Effector CD4-positive, alpha-beta T cell (primary cell): ENCODE measurements at places on chromosomes 12 and 14.

DNA sequence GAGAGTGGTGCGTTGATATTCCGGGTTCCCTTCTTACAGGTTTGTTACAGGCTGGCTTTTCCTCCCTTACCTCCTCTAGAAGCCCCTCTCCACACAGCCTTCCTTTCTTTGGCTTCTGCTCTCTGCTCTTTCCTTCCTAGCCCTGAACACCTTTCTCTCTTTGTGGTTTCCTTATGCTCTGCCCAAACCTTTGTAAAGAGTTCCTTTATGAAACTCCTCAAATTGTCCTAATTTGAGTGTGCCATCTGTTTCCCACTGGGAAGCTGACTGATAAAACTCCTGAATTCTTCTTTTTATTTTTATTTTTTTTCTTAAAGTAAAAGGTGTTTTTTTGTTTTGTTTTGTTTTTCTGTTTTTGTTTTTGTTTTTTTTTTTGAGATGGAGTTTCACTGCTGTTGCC lies 60.1 kb upstream of the OTX2 start:
- no peak for DNase-seq

DNA sequence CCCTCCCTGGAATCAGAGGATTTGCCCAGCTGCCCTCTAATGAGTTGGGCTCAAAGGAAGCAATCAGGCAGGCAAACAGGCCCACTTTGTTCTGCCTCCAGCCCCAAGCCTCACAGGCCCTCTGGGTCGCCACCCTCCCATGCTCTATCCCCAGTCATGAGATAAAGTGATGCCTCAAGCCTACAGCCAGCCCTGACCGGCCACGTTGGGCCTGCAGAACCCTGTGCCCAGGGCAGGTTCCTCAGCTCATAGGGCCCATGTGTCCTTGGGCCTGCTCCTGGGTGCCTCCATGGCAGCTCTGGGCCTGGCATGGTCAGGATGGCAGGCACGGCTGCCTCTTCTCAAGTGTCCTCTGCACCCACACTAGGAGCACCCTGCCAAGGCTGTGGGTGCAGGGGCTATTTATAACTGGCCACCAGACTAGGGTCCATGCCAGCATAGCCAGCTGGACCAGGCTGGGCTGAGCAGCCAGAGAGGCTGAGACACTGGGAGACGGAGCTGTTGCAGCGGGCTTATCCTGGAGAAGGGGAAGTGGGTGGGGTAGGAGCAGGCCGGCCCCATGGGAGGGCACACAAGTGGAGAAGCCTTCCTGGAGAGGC lies 20.2 kb downstream of the HDAC7 start:
- no peak for DNase-seq

- peak; percentile 46 for DNase-seq
Observed at GRCh38 chr12:52007158-52007921, 594 bp downstream of the TAMALIN start.

- no peak for DNase-seq
Observed at GRCh38 chr12:131871677-131872076, 22.7 kb upstream of the ULK1 start.

DNA sequence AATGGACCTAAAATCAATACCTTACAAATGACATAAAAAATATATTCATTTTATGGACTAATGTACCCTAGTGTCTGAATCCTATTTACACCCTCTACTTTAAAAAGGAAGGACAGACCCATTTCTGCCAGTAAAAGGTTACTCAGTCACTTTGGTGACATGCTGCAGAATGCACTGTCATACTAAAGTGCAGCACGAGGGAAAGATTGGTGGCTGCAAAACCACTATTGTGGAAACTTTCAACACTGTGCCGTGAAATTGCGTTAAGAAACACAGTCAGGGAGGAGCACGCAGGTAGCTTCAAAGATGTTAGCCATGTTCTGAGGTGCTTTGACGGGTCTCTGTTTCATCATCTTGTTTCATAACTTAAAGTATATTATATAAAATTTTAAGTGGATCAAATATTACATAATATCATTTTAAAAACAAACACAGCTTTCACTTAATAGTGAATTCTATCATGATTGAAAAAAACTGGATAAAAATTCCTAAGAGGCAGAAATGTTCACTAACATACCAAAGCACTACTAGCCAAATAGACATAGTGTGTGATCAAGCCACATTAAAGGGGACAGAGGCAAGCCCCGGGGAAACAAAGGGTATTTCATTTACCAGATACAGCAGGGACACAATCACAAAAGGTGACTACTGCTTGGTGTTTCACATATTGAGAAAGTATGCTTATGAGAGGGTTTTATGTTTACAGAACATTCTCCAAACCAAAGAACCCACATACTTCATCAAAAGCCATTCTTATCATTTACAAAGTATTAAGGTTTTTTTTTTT lies 330.8 kb upstream of the SOX5 start:
- DNase-seq, result no peak

DNA sequence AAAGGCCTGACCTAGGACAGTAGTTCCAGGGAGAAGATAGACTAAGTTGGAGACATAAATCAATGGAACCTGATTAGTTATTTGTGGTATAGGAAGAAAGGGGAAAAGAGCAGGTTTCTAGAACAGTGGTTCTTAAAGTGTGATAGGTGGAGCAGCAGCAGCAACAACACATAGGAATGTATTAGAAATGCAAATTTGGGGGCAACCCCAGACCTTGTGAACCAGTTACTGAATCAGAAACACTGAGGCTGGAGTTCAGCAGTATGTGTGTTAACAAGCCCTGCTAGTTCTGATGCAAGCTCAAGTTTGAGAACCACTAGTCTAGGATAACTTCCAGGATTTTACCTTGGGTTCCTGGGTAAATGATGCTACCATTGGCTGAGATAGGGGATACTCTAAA lies 308.7 kb downstream of the EMP1 start:
- DNase-seq, result no peak

GRCh38 chr12:29245246-29245645 lies 96.2 kb downstream of the FAR2 start:
- DNase-seq, result no peak

DNA sequence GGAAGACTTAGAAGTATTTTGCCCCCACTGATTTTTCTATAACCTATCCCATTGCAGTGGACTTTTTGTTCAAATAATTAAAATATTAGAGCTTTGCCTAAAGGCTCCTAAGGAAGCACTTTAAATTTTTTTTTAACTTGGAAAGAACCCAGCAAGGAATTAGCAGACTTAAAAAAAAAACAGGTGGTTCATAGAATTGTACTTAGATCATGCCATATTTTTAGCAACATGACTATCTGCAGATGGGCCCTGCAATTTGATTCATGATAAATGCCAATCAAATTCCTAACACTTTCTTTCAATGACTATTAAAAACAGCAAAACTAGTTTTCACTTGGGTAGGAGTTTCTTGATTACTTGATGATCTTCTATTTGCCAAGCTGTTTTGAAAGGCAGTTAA lies 11.5 kb downstream of the ADAMTS20 start:
- DNase-seq, result no peak

DNA sequence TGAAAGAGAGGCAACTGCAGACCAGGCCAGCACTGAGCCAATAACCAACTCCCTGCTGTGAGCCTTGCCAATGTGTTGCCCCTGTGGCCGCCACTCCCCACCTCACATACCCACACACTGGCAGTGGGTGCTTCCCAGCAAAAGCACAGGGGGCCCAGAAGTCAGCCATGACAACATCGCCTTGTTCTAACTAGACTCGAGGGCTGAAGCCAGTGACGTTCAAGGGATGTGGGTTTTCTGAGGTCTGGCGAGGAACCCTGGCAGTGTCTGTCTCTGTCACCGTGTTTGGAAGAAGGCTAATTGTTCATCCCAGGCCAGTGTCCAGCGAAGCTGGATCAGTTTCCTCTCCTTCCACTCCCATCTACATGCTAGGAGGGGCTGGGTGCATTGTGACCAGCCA lies 311.8 kb upstream of the AMIGO2 start:
- peak; percentile 57 for DNase-seq

- DNase-seq, result no peak
Observed at GRCh38 chr14:30373053-30373452, 185.9 kb upstream of the G2E3 start.

DNA sequence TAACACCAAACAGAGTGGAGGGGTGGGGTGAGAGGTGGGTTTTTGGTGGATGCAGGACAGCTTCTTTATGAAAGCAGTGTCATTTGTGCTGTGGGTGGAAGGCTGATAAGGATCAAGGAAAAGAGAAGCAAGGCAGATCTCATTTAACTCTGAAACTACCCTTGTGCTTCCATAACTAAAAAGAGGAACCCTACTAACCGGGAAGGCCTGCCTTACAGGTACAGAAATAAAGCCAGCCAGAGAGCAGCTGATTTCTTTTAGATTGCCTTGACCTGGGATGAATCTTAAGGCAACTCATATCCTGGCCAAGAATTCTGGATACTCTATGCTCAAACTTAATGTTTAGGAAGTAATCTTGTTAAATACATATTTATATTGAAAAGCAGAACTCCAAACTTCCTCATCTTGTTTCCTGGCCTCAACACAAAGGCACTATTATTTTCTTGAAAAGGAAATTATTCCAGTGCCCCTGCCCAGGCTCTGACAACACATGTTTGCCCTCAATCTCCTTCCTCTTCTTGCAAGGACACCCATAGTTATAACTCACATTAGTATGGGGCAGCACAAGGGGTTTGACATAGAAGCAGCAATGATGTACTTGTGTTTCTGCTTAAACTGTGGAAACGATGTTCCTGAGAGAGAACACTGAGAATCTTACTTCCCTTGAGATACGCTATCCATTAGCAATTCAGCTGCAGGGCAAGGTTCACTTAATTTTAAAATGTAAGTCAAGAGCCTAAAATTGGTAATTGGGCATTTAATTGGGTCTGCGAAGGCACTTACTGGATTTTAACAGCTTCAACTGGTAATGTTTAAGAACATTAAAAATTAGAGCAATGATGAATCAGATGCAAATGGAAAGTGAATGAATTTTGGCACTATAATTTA lies 173.7 kb downstream of the STXBP6 start:
- DNase-seq, result no peak

GRCh38 chr14:100677152-100677551 lies 49.5 kb upstream of the DLK1 start:
- no peak for DNase-seq

GRCh38 chr14:73220061-73220460 lies 17.2 kb upstream of the PAPLN start:
- DNase-seq, result no peak

- DNase-seq, result no peak
Observed at GRCh38 chr14:71050227-71050823, 143.1 kb downstream of the PCNX1 start.

DNA sequence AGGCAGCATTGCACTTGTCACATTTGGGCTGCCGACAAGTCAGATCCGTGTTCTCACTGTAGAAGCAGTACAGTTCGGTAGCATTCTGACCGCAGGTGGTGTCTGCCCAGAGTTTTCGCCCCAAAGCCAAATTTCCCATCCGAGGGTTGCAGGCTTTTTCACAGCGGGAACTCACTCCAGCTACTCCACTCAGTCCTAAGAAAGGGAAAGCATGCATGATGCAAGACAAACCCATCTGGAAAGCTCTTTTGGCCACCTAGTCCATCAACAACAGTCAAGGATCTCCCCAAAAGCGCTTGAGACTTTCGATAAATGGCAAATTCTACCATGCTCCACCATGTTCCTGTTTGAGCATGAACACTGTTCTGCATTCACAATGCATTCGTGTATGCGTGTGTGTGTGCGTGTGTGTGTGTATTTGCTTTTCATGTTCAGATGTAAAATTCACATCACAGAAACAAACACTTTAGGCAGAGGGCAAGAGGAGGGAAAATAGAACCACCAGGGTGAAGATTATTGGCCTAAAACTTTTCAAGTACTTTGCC lies 3.2 kb downstream of the NTN4 start:
- DNase-seq, result no peak

DNA sequence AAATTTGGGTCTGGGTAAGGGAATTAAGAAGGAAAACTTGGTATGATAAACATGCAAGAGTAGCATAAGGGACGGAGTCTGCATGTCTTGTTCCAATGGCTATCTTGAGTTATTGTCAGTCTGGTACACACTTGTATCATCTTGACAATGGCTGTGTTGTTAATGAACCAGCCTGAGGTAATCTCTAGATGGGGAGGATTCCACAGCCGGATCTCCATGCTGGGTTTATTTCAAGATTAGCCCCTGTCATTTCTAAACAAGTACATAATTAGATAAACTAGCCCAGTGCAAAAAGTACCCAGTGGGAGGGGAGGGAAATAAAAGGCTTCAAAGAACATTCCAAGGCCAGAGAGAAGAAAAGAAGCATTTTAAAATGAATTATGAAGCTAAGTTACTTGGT lies 16.5 kb upstream of the CMAS start:
- no peak for DNase-seq

GRCh38 chr14:76756371-76756750 lies 4.9 kb upstream of the VASH1 start:
- DNase-seq, result no peak

DNA sequence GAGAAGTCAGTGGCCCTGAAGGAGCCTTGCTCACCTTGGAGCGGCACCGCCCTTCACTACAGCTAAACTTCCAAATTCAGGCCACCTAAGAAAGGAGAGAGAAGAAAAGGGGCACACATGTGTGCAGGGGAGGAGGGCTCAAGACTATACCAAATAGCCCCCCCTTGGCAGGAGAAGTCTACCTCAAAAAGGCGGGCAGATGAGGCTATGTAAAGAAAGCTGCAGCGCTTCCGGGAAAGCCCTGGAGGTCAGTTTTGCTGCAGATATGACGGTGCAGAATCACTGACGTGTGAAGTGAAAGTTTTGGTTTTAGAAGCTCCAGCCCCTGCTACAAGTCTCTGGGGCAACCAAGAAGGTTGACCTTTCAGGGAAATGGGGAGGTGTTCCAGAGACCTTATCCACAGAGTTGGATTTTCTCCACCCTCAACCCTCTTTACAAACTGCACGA lies 48.2 kb upstream of the PNMA1 start:
- DNase-seq, result no peak

GRCh38 chr12:11650286-11651281 lies 1.1 kb downstream of the ETV6 start:
- peak; percentile 6 for DNase-seq

DNA sequence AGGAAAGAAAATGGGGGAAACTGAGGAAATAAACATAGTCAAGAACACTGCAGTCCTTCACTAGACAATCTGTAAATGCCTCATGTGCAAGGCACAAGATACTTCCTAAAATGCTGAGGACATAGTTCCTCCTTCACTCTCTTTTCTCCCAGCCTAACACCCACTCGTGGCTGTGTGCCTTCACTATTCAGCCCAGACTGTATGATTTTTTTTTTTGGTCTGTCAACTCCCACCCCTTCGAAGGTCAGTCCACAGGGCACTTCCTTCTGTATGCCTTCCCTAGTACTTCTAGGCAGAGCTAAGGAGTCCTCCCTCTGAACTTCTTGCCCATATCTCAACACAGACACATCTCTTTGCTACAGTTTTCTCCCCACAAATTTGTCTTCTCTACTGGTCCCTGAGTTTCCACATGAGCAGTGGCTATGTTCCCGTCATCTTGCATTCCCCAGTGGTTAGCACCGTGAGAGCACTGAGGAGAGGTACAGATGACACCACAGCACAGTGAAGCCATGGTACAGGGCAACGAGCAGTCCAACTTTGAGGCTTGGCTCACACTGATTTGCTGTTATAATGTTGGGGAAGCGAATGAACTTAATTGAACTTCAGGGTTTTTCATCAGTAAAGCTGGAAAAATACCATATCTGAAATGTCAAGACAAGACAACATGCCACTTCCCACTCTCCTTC lies 24.1 kb upstream of the SYCP3 start:
- no peak for DNase-seq
